ENCODE measurements at places on chromosomes 16 and 17.

DNA sequence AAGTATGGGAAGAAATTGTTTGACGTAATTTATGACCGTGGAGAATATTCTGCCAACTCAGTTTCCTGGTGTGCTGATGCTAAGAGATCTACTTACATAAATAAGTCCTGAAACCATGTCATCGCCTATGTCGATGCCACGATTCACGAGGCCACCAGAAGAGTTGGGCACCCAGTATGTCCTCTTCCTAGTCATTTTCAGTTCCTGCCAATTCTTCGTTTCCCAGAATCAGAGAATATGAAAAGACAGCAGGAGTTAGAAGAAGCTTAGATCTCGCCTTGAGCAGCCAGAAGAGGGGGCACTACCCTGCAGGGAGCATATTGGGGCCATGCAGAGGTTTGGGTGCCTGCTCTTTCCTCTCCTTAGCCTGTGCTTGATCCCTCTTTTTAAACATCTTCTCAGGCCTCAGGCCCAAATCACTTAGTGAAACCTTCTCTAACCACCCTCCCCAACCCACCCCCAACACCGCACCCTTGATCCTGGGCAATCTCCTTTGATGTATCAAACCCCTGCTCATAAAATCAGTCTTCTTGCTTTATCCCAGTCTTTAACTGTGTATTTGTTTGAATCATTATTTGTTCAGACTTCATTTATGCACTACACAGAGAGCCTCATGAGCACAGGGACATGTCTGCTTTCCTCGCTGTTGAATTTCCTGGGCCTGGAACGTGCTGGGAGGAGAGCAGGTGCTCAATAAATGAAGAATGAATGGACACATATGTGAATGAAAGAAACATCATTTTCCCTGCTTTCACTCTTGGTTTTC lies 12.2 kb upstream of the LONP2 start:
- peak; percentile 70 for DNase-seq

DNA sequence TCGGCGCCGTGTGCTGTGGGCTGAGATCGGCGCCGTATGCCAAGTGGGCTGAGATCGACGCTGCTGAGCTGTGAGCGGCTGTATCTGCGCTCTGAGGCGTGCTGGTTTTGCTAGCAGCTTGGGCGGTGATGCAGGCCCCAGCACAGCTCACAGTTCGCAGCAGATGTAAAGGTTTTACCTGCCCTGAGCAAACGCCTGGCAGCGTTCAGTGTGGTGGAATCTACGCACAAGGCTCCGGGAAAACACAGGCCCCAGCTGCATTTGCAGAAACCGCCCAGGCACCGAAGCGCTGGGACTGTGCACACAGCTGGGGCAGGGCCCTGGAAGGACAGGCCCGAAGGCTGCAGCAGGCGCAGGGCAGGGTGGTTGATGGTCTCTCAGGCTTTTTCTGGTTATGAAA lies 8.0 kb upstream of the ZNF469 start:
- no peak for DNase-seq

DNA sequence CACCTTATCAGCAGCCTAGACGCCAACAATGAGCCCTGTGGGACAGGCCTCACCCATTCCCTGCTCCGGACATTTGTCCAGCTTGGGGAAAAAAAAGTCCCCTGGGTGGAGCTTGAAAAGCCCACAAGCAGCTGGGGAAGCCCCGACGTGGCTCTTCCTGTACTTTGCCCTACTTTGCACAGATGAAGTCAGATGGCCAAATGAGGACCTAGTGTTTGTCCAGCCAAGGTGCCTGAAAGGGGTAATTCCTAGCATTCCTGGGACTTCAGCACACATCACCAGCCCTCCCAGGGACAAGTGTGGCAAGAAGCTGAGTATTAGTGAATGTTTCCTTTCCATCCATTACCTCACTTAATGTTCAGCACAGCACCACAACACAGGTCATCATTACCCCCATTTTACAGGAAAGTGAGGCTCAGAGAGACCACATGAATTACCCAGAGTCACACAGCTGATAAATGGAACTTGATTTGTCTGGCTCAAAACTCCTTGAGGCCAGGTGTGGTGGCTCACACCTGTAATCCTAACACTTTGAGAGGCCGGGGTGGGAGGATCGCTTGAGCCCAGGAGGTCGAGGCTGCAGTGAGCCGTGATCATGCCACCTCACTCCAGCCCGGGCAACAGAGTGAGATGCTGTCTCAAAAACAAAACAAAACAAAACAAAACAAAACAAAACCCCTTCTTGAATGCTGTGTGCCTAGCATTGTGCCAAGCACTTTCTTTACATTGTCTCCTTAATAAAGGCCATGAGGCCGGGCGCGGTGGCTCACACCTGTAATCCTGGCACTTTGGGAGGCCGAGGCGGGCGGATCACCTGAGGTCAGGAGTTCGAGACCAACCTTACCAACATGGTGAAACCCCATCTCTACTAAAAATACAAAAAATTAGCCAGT lies 19.9 kb upstream of the PLLP start:
- no peak for DNase-seq

GRCh38 chr17:81440051-81440471 lies 44.8 kb downstream of the BAHCC1 start:
- no peak for DNase-seq

DNA sequence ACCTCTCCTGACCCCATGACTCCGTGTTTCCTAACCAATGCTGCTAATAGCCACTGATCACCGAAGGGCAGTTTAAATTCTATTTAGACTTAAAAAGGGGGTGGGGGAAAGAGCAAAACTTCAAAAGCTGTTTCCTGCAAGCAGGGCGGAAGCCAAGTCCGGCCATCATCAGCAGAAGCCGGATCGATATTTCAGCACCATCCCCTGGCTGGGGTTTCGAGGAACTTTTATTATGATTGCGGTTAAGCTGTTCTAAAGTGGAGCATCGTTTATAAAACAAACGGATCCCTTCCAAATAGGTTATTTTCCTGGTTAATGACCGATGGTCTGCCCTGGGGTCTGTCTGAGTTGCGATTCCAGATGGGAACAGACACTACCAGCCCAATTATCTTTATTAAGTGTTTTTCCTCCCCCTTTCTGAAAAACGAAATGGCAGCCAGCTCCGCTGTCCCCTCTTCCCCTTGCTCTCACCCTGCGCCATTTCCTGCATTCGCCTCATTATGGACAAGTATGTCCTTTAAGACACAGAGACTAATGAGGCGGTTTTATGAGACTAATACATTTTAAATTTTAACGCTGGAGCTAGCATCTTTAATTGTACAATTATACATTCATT lies 76.1 kb upstream of the IRX3 start:
- no peak for DNase-seq

DNA sequence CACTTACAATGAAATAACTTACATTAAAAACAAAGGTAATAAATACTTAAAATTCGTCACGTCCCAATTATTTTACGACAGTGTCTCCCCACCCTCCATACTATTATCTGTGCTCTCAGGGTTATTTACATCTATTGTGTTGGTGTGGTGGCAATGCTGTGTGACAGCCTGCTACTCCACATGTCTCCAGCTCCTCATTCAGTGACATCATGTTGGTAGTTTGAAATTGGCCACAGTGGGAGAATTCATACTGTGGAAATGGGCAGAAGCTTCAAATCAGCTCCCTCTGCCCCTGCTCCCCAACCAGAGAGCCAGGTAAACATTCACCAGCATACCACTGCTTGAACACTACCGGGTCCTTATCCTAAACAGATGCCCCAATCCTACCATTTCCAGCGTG lies 6.3 kb downstream of the TNS4 start:
- DNase-seq, result no peak

GRCh38 chr17:74217888-74218287 lies 4.5 kb downstream of the TTYH2 start:
- DNase-seq, result no peak

- DNase-seq, result peak; percentile 89
Observed at GRCh38 chr17:50139950-50140885, 10.3 kb upstream of the SAMD14 start.

- DNase-seq, result no peak
Observed at GRCh38 chr17:7816926-7817642, 16.9 kb upstream of the KDM6B start.

DNA sequence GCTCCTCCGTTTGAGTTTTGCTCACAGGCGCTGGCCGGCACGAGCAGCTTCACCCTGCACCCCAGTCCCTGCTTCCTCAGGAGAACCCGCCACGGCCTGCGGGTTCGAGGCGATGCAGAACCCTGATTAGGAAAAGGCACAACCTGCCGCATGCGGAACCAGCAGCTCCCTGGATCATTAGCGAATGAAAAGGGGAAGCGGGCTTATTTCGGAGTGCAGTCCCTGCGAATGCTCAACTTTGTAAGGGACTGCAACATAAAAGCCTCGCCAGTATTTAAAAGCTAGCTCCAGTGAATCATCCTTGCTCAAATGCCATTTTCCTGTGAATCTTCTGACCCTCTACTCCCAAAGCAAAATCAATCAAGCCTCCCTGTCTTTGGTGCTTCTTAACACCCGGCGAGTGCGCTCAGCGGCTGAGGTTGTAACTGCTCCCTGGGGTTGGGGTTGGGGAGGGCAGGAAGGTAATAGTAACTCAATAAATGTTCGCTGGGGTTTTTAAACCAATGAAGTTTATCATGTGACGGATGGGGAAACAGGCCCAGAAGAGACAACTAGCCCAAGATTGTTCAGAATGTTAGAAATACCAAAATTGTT lies 678 bp upstream of the AKAP10 start:
- peak; percentile 46 for DNase-seq

DNA sequence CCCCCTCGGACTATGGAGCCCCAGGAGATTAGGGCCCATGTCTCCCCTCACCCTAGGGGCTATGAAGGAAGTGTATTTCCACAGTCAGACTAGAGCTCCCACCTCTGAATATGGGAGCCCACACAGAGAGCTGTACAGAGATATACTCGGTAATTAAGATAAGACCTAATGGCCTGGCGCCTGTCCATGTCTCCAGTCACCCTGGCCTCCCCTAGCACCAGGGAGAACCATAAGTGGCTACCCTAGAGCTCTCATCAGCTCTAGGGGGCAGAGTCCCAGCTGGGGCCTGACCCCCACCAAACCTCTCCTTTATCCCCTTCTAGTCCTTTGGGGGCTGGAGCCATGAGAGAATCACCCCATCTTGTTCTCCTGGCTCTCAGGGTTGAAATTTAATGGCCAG lies 2.4 kb downstream of the TMEM101 start:
- no peak for DNase-seq

GRCh38 chr16:85544668-85545067 lies 68.5 kb upstream of the GSE1 start:
- no peak for DNase-seq

GRCh38 chr16:27066668-27067537 lies at the start of gene C16orf82:
Gene C16orf82, plus strand, starts transcription at chr16:27066927.
- no peak for DNase-seq

GRCh38 chr16:75471723-75472633 lies 7.5 kb upstream of the TMEM170A start:
- DNase-seq, result peak; percentile 54

DNA sequence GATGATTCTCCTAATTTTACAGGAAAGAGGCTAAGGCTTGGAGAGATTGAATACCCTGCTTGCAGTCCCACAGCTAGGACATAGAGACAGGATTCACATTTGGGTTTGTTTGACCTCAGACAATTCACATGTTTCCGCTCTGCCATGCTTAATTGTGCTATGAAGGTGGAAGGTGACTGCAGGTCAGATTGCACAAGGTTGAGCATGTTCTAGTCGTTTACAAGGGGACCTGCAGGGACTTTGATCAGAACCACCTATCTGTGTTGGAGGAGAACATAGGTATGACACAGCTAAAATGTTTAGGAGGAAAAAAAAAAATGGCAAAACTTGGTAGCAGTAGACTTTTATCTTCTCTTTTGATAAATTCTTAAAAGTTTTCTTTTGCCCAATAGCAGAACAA lies 4.9 kb upstream of the ANKFN1 start:
- DNase-seq, result no peak

GRCh38 chr17:47875011-47875985 lies 20.7 kb upstream of the SP2 start:
- no peak for DNase-seq

GRCh38 chr17:70050931-70051330 lies 24.1 kb upstream of the KCNJ16 start:
- no peak for DNase-seq

GRCh38 chr17:42310787-42311215 lies 22.5 kb downstream of the STAT5A start:
- DNase-seq, result peak; percentile 48

DNA sequence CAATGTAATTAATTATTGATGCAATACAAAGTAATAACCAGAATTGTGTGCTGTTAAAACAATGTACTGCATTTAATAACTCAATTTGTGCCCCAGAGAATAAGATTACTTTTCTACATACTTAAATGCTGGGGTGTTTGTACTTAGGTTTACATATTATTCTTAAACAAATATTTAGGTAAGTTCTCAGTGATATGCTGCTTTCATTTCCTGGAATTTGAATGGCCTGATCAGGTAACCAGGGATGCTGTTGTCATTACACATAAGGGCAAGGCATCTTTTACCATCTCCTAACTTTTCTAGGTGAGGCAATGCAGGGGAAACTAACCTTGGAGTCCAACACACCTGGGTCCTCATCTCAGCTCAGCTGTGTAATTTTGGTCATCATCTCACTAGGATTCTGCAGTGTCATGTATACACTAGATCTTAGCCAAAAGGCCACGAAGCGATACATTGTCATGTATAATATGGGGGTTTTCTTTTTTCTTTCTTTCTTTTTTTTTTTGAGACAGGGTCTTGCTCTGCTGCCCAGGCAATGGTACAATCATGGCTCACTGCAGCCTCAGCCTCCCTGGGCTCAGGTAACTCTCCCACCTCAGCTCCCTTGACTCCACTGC lies 45.2 kb downstream of the MYO1D start:
- DNase-seq, result no peak

- no peak for DNase-seq
Observed at GRCh38 chr17:49333804-49334203, 28.2 kb downstream of the ZNF652 start.

GRCh38 chr16:28935346-28935745 lies 3.6 kb downstream of the CD19 start:
- no peak for DNase-seq

- DNase-seq, result peak; percentile 89
Observed at GRCh38 chr16:70653809-70654771, 7.7 kb downstream of the IL34 start.

- DNase-seq, result no peak
Observed at GRCh38 chr17:43003542-43004172, 2.9 kb upstream of the IFI35 start.

DNA sequence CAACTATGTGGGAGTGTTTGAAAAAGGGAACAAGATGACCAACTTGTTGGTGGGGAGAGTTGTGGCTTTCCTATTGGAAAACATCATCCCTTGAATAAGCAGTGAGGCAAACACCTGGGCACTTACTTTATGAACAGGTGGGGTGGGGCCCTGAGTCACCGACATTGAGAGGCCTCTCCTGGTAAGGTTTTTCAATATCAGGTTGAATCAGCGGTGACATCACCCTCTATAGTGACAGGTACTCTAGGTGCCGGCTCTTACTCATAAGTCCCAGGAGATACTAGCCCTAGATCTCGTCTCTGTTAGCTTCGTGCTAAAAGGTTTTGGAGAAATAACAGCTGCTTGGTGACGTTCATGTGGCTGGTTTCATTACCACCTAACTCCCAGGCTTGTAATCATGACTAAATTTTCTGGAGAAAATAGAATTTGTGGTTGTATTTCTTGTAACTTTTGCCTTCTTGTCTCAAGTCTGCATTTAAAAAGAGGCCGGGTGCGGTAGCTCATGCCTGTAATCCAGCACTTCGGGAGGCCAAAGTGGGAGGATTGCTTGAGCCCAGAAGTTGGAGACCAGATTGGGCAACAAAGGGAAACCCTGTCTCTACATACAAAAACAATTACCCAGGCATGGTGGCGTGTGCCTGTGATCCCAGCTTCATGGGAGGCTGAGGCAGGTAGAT lies 19.3 kb downstream of the CDH1 start:
- peak; percentile 89 for DNase-seq

GRCh38 chr17:47120521-47121095 lies 68.5 kb downstream of the CDC27 start:
- no peak for DNase-seq

GRCh38 chr17:45906927-45907622 lies 12.7 kb downstream of the MAPT start:
- DNase-seq, result peak; percentile 84
